ENCODE measurements at places on chromosomes 11 and 22.

DNA sequence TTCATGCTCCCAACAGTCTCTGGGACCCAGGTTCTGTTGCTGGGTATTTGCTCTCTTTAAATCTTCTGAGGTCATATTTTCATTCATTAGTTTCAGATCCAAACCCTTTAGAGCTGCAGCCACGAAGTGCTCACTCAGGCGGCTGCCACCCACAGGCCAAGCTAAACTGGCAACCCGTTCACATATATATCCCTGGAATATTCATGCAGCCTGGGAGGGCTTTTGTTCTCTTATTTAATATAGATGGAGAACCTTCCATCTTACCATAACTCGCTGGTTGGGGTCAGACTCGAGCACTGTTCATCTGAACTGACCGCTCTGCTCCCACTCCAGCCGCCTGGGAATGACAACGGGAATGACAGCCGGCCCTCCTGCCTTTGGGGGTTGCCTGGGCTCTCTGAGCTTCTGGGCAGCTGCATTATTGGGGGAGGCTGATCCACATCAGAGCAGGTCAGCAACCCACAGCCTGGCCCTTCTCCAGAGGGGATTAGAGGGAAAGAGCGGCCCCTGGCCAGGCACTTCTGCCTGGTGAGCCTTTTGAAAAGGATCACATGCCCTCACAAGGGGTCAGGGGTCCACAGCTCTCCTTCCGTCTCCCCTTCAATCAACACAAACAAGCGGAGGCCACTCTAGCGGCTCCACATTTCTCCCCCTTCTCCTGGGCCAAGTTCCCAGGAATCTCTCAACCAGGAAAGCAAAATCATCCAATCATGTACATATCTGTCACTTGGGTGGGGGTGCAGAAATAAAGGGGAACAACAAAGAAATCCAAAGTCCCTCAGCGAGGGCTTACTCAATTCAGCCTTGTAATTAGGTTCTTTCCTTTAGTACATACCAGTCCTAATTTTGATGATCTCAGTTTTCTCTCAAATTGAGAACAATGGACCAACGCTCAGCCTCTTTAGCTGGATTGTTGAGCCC is 11.8 kb downstream of the TMEM184B start:
- peak; percentile 32 for DNase-seq

- DNase-seq, result no peak
These were observed 10.0 kb upstream of the JAML start for GRCh38 chr11:118234833-118235232.

DNA sequence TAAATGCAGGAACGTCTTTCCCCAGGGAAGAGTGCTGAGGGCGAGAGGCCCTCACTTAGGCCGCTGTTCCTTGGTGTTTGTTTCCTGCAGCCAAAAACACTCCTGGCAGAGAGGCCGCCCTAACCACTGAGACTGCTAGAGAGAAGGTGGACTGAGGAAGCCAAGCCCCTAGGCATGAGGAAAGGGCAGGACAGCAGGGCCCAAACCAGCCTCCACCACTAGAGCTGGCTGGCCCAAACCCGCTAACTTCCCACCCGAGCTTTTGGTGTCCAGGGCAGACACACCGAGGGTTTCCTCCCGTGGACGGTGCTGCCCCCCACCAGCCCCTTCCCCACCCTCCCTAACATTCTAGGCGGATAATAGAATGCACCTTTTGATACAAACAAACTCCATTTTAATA is 6.0 kb downstream of the FGF19 start:
- no peak for DNase-seq

GRCh38 chr11:123111465-123111864 is 49.5 kb upstream of the HSPA8 start:
- peak; percentile 52 for DNase-seq

DNA sequence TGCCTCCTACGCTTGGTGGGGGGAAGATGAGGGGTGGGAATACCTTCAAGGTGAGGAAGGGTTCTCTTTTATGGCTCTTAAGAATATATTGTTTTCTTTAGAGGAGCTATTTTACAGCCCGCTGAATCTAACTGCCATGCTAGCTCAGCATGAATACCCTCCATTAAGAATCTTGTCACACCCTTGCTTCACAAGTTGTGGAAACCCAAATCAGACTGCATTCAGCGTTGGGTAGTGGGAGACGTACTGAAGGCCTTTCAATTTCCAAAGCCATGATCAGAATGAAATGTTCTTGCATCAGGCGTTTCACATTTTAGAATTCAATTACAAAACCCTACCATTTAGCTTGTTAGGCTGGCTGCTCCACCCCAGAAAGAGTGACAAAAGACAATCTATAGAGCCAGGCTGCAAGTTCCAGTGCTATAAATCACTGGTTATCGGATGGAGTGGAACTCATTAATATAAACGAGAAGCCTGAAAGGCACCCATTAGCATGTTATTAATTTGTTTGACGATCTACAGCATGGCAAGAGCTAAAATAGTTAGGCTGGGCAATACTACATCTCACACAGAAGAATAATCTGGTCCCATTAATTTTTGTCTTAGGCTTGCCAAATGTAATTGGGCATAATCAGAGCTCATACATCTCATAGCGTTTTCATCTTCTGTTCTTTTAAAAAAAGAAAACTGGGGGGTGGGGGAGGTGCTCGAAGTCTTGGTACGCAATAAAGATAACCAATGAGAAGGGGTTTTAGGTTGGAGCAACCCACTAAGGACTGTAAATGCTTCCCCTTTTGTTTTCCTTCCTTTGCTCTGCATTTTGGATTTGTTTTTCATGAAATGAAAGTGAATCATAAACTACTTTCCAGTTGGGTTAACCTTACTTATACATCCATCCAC is 57.5 kb downstream of the ABTB2 start:
- no peak for DNase-seq

DNA sequence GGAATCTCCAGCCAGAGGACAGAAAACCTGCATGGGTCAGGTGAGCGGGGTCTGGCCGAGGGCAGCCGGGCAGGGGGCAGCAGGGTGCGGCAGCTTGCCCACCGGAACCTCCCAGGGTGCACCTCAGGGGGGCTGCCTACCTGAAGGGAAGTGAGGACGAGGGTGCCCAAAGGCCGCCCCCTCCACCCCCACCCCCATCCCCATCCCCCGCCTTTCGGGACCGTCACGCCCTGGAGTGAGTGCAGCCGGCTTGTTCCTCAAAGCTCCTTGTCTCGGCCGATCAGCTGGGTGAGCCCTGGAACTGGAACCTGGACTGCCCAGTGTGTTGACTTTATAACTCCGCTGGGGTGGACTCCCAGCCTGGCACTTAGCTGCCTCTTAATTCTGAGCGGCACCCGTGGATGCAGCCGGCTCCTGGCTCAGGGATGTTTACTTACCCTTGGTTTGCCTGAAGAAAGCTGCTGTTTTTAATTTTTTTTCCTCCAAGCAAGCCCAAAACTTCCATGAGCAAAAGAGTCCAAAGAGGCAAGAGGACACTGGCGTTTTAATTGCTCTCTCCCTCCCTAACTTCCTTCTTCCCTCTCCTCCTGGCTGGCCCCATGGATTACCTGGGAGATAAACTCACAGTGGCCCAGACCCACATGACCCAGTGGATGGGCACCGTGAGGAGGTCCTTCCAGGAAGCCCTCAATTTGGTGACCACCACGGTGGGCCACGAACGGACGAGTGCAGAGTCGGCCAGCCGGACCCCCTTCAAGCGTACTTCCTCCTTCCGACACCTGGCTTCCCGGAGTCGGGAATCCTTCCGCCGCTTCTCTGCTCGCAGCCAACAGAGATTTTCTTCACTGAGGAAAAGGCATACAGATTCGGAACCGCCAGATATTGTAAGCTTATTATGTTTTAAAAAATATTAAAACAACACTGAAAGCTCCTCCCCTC is 87.8 kb upstream of the CRYBB3 start:
- no peak for DNase-seq

- no peak for DNase-seq
These were observed 65.6 kb upstream of the EIF3D start for GRCh38 chr22:36594569-36594968.

- no peak for DNase-seq
These were observed 19.9 kb downstream of the CD44 start for GRCh38 chr11:35158701-35159510.

DNA sequence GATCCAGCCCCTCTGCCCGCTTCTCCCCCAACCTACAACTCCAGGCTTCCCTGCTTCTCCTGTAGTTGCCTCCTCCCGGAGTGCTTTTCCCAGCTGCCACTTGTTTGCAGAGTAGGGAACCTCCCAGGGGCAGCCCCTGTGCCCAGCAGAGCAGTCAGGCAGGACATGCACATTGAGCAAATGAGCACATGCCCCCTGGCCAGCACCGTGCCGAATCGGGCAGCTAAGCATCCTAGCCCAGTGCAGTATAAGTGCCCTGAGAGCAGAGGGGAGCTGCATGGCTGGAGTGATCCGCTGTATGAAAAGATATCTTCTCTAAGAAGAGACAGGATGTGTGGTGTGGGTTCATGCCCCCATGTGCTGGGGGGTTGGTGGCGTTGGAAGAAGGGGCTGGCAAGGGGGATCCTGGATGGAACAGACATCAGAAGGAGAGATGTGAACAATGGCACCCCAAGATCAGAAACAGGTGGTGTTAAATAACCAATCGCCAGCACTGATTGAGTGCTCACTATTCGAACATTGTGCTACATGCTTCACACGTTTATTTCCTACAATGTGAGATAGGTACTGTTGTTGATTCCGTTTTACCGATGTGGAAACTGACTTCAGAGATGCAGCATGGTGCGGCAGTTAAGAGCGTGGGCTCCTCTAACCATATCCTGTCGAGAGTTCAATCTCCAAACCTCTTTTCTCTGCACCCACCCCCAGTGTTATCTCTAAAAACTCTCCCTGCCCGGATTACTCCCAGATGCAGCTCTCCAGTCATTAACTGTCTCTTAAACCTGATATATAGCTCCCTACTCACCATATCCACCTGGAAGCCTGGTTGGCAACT is 1.2 kb downstream of the AIP start:
- no peak for DNase-seq

DNA sequence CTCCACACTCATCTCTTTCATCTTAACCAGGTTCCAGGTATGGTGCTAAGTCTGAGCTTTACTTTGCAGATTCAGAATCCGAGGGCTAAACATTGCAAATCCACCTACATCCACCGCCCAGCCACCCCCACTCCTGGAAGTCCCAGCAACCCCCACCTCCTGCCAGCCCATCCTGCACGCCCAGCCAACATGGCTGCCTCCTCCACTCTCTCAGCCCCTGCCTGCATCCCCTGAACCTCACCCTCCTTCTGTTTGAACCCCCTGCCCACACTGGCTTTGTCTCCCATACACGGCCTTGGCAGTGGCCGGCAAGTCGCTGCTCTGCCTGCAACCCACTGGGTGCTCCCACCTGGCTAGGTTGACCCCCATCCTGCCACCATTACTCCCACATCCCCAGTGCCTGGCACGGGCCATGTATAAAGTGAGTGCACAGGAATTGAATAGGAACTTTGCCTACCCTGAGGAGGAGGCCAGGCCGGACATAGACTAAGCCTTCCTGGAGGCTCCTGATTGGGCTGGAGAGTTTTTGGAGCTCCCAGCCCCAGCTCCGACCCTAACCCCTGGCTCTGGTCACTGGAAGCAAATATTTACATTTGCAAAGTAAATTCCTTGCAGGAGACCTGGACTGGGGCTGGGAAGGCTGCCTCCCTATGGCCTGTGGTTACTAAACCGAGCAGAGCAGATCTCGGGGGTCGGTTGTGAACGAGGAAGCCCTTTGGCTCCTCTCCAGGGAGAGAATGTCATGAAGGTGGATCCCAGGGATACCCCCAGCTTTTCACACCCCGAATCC is 14.4 kb downstream of the EMID1 start:
- no peak for DNase-seq

DNA sequence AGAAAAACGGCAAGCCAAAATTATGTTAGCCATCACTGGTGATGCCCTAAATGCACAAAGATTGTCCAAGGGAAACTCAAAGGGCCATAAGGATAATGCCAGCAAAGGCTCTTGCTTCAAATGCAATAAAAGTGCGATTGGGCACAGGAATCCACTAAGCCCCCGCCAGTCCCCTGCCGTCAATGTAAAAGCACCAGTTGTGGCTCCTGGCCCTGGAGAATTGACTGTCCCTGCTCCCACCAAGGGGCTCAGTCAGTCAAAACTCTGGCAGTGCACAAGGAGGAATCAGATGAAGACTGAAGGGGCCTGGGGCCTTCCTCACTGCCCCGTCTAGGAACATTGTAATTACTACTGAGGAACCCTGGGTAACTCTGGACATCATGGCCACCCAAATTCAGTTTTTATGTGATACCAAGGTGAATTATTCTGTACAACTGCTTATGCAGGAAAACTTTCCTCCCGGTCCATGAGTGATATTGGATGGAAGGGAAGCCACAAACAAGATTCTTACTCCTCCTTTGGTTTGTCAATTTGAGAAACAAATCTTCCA is 85.6 kb downstream of the PIWIL4 start:
- no peak for DNase-seq

DNA sequence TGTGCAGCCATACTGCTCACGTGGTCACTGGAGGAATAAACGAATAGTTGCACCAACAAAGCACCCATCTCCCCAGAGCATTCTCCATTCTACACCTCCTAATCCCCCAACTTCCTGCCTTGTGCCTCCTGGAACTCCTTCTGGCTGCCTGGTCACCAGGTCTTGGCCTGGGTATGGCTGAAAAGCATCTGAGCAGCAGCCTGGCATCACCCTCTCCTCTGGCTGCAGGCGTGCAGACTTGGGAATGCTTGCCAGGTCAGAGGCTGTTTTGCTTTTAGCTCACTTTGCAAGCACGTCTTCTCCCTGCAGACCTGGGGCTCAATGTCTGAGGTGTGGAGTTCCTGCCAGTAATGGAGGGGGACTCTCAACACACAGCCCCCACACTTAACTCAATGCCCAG is 33.3 kb upstream of the KCNJ11 start:
- DNase-seq, result no peak

DNA sequence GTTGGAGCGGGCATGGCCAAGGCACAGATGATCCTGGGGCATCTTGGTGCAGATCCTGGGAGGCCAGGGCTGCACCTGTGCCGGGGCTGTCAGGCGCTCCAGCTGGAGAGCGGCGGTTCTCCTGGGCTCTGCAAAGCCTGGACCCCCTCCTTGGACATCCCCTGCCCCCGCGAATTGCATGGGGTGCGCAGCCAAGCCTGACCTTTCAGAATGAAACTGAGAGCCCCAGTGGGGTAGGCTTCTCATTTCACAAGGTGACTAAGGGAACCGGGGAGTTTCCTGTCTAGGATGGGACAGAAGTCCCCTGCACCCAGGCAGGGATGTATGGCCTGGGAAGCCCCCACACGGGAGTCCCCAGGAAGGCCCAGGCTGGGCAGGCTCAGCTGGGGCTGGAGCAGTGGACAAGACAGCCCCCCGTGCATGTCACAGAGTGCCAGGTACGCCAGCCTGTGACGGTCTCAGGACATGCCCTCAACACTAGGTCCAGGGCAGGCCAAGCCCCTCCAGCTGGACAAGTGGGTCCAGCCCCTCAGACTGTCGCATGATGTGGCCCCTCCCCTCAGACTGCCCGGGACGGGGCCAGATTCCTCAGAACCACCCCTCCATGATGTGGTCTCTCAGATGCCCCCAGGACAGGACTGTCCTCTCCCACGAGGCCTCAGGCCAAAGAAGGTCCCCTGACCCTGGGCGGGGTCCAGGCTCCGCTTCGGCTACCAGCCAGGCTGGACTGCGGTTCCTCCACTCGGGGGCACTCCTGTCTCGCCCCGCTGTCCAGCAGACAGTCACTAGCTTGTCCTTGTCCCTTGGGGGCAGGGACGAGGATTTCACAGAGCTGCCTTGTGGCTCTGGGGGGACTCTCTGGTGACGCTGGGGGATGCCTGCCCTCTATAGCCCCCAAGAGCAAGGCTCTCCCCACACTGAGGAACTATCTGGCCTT is 2.3 kb downstream of the LSP1 start:
- no peak for DNase-seq

- DNase-seq, result no peak
These were observed 147.0 kb upstream of the NAV2 start for GRCh38 chr11:19565639-19566038.
